Fibroblast of pulmonary artery (primary cell): ENCODE measurements at places on chromosomes 11 and 22.

- no peak for DNase-seq
These were observed 1228.0 kb downstream of the TBC1D22A start for GRCh38 chr22:47990481-47990880.

- DNase-seq, result peak; percentile 100
These were observed 103.2 kb downstream of the ZBTB16 start for GRCh38 chr11:114162719-114163123.

- DNase-seq, result no peak
These were observed 95.0 kb downstream of the AMOTL1 start for GRCh38 chr11:94862926-94863880.

DNA sequence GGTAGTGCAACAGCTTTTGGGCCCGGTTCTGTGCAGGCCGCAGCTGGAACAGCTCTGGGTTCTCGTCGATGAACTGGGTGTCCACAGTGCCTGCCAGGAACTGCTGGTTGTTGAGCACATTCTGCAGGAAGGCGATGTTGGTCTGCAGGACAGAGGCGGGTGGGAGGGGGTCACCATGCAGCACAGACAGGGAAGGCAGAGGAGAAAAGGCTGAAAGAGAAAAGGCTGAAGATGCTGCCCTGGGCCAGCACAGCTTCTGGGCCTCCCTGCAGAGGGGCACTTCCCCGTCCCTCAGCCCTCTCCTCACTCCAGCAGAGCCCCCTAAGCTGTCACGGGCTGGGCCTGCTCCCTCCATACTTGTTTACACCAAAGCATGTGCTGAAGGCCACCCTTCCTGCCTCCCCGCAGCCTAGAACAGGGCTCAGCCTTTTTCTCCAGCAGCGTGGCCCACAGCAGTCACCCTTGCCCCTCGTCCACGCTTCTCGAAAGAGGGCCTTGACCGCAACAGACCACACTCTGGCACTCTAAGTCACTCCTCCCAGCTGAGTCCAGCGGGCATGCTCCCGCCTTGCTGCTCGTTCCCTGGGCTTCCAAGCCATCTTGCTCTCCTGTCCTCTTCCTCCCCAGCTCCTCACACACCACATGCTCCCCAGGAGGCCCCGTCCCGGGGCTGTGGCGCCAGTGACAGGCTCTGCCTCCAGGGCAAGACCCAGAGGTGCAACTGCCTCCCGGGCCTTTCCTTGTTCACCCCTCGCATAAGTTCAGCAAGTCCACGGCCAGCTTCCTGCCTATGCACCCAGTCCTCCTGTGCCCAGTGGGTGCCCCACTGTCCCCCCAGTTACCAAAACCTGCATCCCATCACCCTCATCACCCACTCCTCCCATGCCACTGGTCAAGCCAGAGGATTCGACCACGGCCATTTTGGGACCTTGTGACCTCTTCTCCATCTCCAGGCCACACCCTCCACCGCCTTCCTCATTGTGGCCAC, 3.3 kb upstream of the LRFN4 start:
- no peak for DNase-seq

DNA sequence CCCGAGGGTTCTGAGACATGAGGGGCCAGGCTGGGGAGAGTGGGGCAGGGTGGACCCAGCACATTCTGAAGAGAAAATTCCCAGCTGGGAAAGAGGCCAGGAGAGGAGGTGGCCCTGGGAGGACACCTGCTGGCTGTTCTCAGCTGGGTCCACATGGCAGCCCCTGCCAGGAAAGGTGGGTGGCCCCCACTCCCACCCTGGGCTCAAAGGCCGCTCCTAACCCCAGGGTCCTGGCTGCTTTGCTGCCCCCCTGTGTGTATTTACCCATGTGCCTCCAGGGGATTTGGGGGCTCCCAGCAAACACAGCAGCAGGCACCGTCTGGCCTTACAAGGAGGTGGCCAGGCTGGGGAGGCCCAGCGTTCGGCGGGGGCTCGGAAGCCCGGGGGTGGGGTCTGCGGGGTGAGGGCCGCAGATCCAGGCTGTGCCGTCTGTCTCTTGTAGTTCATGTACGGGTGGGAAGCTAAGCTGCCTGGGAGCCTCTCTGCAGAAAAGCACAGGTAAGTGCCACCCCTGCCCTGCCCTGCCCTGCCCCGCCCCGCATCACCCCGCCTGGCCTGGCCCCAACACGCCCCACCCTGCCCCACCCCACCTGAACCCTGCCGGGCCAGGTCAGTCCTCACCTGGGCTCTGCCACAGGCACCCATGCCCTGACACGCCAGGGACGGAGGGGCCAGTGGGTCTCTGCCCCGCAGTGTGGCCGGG, 10.6 kb downstream of the MUC5B start:
- DNase-seq, result no peak

- no peak for DNase-seq
These were observed 107.6 kb downstream of the WNT7B start for GRCh38 chr22:45869340-45869847.

- DNase-seq, result peak; percentile 72
These were observed 7.7 kb downstream of the LIF start for GRCh38 chr22:30238661-30239487.

DNA sequence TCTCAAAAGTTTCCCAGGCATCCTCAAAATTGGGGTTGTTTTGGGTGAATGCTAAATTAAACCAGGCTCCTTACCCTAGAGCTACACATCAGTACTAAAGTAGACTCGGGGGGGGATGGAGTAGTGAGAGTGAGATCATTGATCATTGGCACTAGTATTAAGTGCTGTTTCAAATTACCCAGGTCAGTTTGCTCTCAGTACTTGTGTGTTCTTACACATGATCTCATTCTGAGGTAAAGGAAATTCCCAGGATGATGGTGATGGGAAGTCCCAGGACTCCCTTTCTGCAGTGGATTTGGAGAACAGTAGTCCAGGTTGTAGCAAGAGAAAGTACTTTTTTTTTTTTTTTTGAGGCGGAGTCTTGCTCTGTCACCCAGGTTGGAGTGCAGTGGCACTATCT, 12.5 kb downstream of the RBM4 start:
- peak; percentile 12 for DNase-seq

- DNase-seq, result peak; percentile 78
These were observed 18.8 kb downstream of the DDX25 start for GRCh38 chr11:125923012-125923579.

- no peak for DNase-seq
These were observed 6.0 kb upstream of the LMO2 start for GRCh38 chr11:33897761-33898375.

- DNase-seq, result no peak
These were observed 16.6 kb upstream of the SPTBN2 start for GRCh38 chr11:66745356-66746235.

DNA sequence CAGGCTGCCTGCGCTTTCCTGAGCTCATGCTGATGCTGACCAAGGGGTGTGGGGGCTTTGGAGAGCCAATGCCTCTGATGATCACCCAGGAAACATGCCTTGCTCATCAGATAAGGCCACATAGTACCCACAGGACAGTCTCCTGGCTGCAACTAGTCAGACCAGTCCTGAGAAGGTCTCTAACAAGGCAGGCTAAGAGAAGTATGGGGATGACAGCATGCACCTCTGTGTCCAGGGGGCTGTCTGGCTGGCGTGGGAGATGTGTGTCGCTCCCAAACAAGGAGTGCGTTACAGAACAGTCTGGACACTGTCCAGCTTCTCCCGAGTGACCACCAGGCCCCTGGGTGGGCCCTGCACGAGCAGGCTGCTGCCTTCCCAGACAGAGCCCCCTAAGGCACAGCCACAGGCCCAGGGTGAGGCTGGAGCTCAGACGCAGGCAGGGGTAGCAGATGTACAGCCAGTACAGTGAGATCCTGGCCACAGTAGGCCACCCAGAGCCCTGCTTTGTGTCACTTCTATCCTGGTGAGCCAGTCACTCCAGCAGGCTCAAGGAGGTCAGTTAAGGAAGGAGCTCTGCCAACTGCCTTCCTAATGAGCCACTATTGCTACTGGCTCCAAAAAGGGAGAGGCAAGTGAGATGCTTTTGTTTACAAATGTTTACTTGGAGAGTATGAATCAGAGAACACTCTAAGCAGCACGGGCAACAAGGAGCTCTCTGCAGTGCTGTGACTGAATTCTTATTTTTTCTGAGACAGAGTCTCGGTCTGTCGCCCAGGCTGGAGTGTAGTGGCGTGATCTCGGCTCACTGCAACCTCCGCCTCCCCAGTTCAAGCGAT, 66.0 kb upstream of the CLTCL1 start:
- DNase-seq, result no peak

DNA sequence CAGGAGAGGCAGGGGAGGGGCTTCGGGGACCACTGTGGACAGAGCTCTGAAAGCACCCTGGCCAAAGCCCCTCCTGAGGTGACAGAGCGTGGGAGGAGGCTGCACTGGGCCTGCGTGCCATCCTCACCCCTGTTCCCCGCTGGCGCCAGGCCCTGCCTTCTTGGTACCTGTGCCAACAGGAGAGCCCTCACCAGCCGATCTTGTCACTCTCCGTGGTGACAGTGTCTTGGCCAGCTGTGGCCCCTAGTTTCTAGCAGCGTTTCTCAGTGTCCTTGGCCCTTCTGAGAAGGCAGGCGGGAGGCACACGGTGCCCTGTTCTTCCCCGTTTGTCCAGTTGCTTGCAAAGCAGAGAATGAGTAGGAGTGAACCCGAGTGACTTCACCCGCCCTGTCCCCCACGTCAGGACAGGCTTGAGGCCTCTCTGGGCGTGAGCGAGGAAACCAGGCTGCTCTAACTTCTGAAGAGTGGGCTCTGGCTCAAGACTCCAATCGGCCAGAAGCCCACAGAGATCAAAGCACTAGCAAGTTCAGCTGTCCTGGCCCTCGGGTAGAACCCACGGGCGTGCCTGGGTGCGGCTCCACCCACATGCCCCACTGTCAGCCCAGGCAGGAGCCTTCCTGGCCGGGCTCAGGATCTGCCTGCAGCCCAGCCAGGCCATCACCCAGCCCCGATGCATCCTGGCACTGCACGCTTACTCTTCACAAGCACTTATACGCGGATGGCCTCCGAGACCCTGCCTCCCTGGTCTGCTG, 60.2 kb upstream of the EMID1 start:
- DNase-seq, result no peak

DNA sequence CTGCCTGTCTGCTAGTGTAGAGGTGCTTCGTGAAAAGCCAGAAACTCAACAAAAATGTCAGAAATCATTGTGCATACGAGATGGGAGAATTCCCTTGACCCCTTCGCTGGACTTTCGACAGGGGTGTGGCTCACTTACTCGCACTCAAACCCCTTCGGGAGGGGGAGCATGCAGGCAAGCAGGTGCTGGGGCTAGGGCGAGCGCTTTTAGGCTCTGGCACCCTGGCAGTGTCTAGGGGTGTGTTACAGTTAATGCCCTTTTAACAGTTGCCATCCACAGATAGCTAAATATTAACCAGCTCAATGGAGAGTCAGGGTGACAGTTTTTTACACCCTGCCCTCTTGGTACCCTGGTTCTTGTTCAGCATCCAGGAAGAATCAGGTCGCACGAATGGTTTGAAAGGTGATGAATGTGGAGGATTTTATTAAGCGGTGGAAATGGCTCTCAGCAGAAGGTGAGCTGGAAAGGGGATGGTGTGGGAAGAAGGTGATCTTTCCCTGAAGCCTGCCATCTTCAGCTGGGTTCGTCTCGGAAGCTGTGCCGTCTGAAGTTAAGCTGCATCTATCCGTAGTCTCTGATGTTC, 59.6 kb upstream of the SHANK2 start:
- no peak for DNase-seq

- no peak for DNase-seq
These were observed 182.5 kb upstream of the C11orf58 start for GRCh38 chr11:16555956-16556355.
